ENCODE measurements at places on chromosomes 3 and 15.

GRCh38 chr3:178223876-178224275 is 312.4 kb upstream of the KCNMB2 start:
- H3K27ac ChIP-seq = no peak overlapping the region
- no peaks in the 10 kb centered on the region for H3K36me3 ChIP-seq
- H3K27me3 ChIP-seq = no peaks in the 10 kb centered on the region

DNA sequence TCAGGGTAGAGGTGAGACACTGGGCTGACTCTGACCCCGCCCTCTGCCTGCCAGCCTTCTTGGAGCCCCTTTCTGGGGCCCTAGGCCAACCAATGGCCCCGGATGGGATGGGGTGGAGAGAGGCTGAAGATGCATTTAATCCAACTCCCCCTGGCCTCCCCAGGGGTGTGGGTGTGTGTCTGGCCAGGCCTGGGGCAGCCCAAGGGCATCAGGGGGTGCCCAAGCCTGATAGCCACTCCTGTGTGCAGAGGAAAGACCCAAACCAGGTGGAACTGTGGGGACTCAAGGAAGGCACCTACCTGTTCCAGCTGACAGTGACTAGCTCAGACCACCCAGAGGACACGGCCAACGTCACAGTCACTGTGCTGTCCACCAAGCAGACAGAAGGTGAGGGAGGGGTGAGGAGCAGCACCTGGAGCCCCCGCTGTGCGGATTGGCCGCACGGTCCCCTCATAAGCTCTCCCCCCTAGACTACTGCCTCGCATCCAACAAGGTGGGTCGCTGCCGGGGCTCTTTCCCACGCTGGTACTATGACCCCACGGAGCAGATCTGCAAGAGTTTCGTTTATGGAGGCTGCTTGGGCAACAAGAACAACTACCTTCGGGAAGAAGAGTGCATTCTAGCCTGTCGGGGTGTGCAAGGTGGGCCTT is 9.5 kb downstream of the SPINT1 start:
- H3K4me1 ChIP-seq = peaks cover 51% of the 10 kb centered on the region
- DNase-seq = no peak
- peak overlapping the region; percentile 74 for H3K27ac ChIP-seq

DNA sequence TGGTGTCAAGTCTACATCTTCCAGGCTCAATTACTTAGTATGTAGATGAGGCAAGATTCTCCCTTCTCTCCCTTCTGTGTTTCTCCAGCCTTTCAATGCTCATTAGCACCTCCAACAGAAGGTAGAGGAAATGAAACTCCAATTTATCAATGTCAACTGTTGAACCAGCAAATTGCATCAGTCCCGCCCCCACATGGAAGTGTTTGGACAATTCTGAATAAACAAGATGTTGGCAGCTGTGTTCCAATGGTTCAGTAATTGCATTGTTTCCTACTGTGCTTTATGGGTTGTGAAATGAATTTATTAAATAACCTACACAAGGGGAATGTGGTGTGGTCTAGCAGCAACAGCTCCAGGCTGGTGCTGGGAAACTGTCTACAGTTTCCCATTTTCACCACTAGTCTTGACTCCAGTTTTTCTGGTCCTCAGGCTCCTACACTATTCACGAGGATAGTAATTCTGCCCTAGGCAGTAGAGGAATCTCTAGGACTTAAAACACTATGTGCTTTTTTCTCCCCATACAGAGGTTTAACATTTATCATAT is 91.9 kb downstream of the MB21D2 start:
- H3K27me3 ChIP-seq = no peaks in the 10 kb centered on the region
- no peak overlapping the region for H3K27ac ChIP-seq
- H3K4me1 ChIP-seq = no peaks in the 10 kb centered on the region

GRCh38 chr3:170049146-170050000 is 11.6 kb downstream of the GPR160 start:
- H3K27ac ChIP-seq = peak overlapping the region; percentile 88
- no peaks in the 10 kb centered on the region for H3K4me1 ChIP-seq
- H3K27me3 ChIP-seq = no peaks in the 10 kb centered on the region
- no peaks in the 10 kb centered on the region for H3K36me3 ChIP-seq
- no peak overlapping the region for H3K4me3 ChIP-seq

GRCh38 chr3:39130026-39130425 is 22.5 kb downstream of the TTC21A start:
- DNase-seq = no peak
- no peaks in the 10 kb centered on the region for H3K27me3 ChIP-seq
- H3K4me3 ChIP-seq = no peak overlapping the region
- no peaks in the 10 kb centered on the region for H3K36me3 ChIP-seq
- H3K27ac ChIP-seq = no peak overlapping the region
